ENCODE measurements at places on chromosomes 5 and 9.

GRCh38 chr9:113888976-113889375 is 12.9 kb downstream of the ZNF618 start:
- DNase-seq, result no peak

DNA sequence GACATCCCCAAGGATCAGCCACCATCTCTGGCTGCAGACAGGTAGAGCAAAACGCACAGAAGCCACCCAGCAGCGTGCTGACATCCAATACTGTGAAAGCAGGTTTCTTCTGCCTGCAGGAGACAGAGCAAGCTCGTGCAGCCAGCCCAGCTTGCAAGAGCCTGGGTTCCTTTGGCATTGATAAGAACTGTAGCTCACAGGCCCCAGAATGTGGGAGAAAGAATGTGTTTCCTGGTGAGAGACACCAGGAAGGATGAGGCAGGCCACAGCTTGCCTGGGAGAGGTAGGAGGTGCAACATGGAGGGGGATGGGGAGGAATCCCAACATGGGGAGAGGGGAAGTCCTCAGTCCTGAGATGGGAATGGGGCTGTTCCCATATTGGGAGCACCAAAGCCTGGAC is 34.0 kb upstream of the ARAP3 start:
- no peak for DNase-seq

DNA sequence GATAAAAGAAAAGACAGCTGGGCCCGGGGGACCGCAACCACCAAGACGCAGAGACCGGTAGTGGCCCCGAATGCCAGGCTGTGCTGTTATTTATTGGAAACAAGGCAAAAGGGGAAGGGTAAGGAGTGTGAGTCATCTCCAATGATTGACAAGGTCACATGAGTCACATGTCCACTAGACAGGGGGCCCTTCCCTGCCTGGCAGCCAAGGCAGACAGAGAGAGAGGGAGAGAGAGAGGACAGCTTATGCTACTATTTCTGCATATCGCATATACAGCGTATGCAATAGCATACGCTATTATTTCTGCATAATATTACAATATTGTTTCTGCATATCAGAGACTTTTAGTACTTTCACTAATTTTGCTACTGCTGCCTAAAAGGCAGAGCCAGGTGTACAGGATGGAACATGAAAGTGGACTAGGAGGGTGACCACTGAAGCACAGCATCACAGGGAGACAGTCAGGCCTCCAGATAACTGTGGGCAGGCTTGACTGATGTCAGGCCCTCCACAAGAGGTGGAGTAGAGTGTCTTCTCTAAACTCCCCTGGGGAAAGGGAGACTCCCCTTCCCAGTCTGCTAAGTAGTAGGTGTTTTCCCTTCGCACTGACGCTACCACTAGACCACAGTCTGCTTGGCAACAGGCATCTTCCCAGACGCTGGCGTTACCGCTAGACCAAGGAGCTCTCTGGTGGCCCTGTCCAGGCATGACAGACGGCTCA is 50.3 kb downstream of the RFX3 start:
- DNase-seq, result peak; percentile 16

DNA sequence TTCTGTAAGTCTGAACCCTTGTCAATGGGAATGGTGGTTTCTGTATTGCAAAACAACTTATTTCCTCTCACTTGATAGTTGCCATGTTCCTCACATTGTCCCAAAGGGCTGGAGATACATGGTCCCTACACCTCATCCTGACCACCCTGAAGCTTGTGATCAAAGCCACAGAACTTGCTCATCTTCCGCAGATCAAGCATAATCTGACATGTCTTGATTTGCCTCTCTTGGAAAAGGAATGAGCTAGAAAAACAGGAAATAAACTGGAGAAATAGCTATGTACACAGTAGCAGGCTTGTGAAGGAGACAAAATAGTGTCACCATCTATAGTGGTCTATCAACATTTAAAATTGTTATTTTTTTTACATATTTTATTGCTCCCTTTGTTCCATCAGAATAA is 871.9 kb upstream of the C9orf72 start:
- DNase-seq, result no peak

GRCh38 chr9:132494857-132495256 is 84.8 kb downstream of the CFAP77 start:
- no peak for DNase-seq

DNA sequence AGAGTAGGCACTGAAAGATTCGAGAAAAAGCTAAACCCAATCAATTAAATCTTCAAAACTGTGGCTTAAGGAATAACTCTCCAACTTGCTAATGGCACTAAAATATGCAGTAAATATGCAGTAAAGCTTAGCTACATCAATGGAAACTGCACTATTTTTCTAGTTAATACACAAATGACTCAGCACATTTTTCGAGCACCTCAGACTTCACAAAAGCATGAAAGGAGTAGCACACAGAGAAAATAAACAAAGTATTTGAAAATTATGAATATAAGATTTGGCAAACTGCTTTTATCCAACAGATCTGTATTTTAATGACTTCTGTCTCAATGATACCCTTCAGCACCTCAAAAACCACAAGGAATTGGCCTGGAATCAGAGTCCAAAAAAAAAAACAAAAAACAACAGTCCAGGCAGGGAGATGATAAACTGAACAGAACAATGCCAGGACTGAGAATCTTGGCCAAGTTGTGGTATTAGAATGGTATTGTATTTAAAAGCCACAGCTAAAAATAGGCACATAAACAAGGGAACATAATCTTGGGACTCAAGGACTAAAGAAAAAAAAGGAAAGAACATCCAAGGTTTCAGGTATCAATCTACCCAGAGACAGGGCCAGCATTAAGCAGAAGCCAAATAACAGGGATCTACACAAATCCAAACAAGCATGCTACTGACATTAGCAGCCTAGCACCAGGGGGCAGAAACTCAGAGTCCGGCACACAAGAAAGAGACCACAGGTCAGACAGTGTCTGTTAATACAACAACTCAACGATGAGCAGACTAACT is 21.4 kb downstream of the TMEM245 start:
- no peak for DNase-seq

Data from inflammatory macrophage (primary cell).